ENCODE measurements at places on chromosomes 2 and 18.

- no peak for DNase-seq
Measured at GRCh38 chr2:221060376-221060775, 511.7 kb downstream of the EPHA4 start.

- DNase-seq = no peak
Measured at GRCh38 chr2:68482296-68482820, 15.0 kb downstream of the APLF start.

GRCh38 chr2:11998626-11999378, 252.4 kb downstream of the LPIN1 start:
- DNase-seq = no peak

DNA sequence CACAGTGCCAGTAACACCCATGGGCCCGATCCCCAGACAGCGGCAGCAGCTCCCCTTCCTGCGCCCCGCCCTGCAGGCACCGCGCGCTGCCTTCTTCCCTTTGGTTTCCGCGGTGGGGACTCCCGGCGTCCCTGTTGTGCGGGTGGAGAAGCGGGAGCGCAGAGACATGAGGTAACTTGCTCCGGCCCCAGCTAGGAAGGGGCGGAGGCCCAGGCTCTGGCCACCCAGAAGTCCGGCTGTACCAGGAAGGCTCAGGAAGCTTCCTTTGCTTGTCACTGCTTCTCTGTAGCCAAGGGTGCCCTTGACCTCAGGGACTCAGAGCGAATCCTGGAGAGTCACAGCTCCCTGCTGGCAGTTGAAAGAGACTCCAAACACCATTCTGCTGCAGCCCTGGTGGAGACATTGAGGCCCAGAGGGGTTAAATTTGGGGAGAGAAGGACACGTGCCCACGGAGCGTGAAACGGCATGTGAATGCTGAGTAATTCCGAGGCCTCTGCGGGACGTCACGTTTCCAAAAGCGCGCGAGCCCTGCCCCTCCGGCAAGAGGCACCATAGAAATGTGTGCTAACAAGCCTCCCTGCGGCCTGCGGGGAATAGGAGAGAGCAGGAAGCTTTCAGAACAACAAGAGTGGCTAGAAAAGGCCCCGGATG, 6.7 kb upstream of the ADCY3 start:
- peak; percentile 64 for DNase-seq

- no peak for DNase-seq
Measured at GRCh38 chr2:118848381-118849225, 1.2 kb upstream of the EN1 start.

DNA sequence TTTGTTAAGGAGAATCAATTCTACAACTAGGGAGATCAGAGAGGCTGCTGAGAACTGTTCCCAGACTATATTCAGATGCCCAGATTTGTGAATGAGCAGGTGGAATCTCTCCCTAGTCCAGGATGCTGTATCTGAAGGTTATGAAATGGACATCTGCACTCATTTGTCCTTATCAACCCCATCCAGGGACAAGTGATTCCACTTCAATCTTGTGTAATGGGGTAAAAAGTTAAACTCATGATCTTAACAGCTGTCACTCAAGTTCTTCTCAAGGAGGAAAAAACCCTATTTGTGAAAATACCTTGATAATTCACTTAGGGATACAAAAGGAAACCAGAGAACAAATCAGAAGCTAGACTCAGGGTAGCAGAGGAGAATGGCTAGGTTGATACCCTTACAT, 144.8 kb downstream of the PLCL1 start:
- DNase-seq = no peak

GRCh38 chr2:199468561-199469513, 11.1 kb upstream of the SATB2 start:
- DNase-seq = no peak

GRCh38 chr18:55786651-55787272, 198.8 kb upstream of the TCF4 start:
- no peak for DNase-seq

DNA sequence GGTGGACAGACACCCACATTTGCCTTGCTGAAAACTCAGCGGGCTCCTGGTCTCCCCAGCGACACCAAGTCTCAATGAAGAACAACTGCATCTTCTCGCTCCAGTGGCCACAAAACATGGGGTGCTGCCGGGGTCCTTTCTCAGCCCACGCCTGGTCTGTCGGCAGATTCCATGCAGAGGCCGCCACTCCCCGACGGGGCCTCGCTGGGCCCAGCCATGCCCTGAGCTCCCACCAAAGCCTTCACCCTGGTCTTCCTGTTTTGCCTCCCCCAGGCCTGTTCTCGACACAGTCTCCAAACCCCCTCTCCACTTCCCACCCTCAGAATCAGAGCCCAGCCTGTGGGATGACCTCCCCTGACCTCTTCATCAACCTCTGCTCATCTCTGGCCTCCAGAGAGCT, 31.2 kb downstream of the DIPK1C start:
- no peak for DNase-seq

- no peak for DNase-seq
Measured at GRCh38 chr2:217386041-217386440, 526.2 kb upstream of the TNP1 start.

- DNase-seq = peak; percentile 78
Measured at GRCh38 chr2:10452312-10452711, 4.2 kb upstream of the ODC1 start.

DNA sequence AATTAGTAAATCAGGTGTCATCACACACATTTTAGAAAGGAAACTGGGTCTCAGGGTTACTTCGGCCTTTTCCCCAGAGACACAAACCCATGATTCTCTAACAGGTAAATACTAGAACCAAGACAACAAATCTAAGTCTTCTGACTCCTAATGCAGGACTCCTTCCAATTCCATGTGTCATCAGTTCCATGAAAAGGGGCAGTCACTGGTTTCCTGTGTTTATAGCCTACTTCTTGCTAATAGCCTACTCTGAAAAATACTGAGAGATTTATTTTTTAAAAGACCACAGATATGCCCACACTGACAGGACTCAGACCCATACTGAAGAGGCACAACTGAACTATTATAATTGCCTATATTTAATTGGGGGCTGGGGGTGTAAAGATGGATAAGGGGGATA, 33.0 kb downstream of the RAB1A start:
- no peak for DNase-seq

DNA sequence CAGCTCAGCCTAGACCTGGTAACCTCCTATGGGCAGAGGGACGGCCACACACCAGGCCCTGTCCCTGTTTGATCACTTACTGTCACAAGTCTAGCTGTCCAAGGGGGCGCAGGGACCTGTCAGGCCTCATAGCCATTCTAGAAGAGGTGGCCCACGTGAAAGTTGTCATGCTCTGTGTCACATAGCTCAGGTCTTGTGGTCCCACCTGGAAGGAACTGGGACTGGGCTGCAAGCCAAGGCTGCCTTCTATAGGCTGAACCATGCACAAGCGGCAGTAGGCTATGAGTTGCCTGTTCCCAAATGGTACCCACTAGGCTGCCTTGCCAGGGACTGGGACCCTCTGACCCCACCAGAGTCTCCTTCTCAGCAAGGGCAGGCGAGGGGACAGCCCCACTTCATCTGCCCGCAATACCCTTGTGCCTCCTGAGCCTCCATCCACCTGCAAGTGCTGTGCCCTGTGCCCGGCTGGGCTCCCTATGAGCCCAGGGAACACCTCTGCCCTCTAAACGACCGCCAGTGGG, 177.5 kb downstream of the ANAPC1 start:
- DNase-seq = no peak

DNA sequence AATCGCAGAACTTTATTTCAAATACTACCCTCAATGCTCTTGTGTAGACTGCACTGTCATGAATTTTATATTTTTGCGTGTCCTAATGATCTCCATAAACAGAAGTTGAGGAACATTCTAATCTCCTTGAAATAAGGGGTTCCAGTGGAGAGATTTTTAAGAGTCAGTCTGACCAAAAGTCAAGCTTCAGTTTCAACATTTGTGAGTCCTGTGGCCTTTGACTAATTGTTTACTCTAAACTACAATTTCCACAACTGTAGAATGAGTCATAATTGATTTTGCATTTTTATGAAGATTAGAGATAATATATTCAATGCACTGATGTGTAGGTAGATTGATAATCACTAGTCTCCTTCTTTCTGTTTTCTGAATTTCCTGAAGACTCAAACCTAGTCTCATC, 720.3 kb upstream of the ID2 start:
- DNase-seq = no peak

- peak; percentile 24 for DNase-seq
Measured at GRCh38 chr18:21996351-21996826, 173.0 kb upstream of the GATA6 start.

DNA sequence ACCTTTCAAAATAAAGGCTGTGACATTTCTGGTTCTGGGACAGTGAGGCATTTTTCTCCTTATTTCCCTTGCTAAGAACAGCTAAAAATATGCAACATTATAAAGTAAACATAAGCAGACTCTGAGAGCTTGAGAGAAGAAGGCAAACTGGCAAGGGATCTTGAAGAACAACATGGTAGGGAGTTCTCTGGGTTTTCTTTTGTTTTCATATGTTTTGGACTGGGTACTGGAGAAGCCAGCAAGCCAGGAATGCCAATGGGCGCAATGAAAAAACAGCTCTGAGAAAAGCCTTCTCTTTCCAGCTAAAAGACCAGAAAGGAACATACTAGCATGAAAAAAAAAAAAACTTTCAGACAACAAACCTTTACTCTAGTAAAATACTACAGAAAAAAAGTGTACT, 351.4 kb upstream of the HS6ST1 start:
- no peak for DNase-seq

DNA sequence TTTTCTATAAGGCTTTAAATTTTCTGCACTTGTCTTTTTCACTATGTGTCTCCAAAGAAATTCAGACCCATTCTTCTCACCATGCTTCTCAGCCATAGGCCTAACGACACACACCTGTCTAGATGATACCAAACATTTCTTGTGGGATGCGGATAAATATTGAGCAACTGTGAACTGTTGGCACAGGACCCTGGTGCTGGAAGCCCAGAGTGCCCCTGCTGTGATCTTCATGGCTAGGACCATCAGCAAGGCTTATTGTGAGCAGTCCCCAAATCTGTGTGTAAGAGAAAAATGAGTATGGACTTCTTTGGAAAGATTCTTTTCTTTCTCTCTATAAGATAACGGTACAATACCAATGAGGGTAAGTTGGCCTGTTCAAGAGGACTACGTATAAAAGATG, 54.1 kb upstream of the NCK2 start:
- no peak for DNase-seq

DNA sequence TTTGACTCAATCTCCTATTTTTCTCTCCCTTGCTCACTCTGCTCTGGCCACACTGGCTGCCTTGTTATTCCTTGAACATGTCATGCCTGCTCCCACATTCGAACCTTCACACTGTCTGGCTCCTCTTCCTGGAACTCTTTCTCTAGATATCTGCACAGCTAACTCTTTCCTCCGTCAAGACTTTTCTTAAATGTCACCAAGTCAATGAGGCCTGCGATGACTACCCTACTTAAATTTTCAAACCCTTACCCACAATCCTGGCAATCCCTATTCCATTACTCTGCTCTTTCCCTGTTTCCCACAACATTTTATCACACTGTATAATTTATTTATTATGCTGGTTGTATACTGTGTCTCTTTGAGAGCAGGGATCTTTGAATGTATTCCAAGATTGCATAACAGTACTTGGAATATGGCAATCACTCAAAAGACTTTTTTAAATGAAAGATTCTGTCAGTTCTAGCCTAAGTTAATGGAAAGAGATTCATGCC, 206.2 kb downstream of the SRBD1 start:
- DNase-seq = peak; percentile 16

- no peak for DNase-seq
Measured at GRCh38 chr18:22486667-22487066, 69.0 kb upstream of the CTAGE1 start.

Data from GM03348 (cell line).